NCI-H460 (cell line): ENCODE measurements at places on chromosomes 3 and 15. TPM values are rescaled to one million over a fixed set of nuclear protein-coding genes. Genes with fewer than 3 reads are reported as not detected.

Gene TUSC7
- not detected in 2 replicates for total RNA-seq

Gene CCPG1
- total RNA-seq: 268 and 298 TPM in 2 replicates

Gene CPNE9
- total RNA-seq: not detected in 2 replicates

Gene TTLL3
- total RNA-seq: 5.2 and 8.2 TPM in 2 replicates

Gene SPG21
- total RNA-seq: 76.8 and 80.0 TPM in 2 replicates

Gene RAD51
- 4.3 and 7.1 TPM in 2 replicates for total RNA-seq

Gene SPATA12
- total RNA-seq: 0.12 TPM in 1 of 2 replicates, not detected in the other

Gene SLC27A2
- 18.7 and 20.0 TPM in 2 replicates for total RNA-seq

Gene DUSP7
- 10.9 and 11.3 TPM in 2 replicates for total RNA-seq

Gene ADCY5
- 0.20 TPM in 1 of 2 replicates, not detected in the other for total RNA-seq

Gene ATP13A4
- total RNA-seq: not detected in 2 replicates

Gene ZPLD1
- not detected in 2 replicates for total RNA-seq

Gene TMC3
- 0.02 TPM in 1 of 2 replicates, not detected in the other for total RNA-seq

Gene SMAD3
- 8.0 and 12.3 TPM in 2 replicates for total RNA-seq

Gene PROS1
- 29.2 and 31.1 TPM in 2 replicates for total RNA-seq

Gene CFAP100
- total RNA-seq: not detected in 2 replicates

Gene FBXO40
- total RNA-seq: not detected in 2 replicates

Gene CRYGS
- total RNA-seq: 0.46 and 2.3 TPM in 2 replicates

Gene GPR15
- total RNA-seq: not detected in 2 replicates

Gene DLL4
- total RNA-seq: 0.05 TPM in 1 of 2 replicates, not detected in the other

Gene HCN4
- not detected in 2 replicates for total RNA-seq

Gene HGD
- total RNA-seq: 1.3 and 2.2 TPM in 2 replicates

Gene DTX3L
- 12.8 TPM in 2 replicates for total RNA-seq

Gene PIERCE2
- total RNA-seq: 38.2 and 40.4 TPM in 2 replicates

Gene ABI3BP
- 1.3 and 1.7 TPM in 2 replicates for total RNA-seq

Gene TMEM212
- not detected in 2 replicates for total RNA-seq

Gene CAPN3
- total RNA-seq: 0.43 and 1.6 TPM in 2 replicates

Gene MINAR1
- total RNA-seq: 0.61 and 0.84 TPM in 2 replicates

Gene GOLGA8A
- 3.0 and 6.3 TPM in 2 replicates for total RNA-seq

Gene GCSAM
- total RNA-seq: not detected in 2 replicates

Gene CDC25A
- total RNA-seq: 10.3 and 12.6 TPM in 2 replicates
